ENCODE measurements at places on chromosomes 5 and 9.

DNA sequence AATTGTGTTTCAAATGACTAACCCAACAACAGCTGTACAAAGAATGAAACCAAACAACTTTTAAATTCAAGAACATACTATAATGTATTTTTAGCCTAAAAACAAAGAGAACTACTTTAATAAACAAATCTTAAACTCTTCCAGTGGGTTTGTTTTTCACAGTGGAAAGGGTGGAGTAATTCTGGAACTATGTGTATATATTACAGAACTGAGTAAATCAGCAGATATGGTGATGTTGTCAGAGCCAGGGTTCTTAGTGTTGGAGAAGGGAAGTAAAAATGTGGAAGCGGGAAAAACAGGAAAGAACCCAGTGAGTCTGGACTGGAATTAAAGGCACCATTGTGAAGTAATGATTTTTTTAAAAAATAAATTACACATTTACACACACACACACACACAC, 144.9 kb downstream of the CDK5RAP2 start:
- DNase-seq, result no peak

DNA sequence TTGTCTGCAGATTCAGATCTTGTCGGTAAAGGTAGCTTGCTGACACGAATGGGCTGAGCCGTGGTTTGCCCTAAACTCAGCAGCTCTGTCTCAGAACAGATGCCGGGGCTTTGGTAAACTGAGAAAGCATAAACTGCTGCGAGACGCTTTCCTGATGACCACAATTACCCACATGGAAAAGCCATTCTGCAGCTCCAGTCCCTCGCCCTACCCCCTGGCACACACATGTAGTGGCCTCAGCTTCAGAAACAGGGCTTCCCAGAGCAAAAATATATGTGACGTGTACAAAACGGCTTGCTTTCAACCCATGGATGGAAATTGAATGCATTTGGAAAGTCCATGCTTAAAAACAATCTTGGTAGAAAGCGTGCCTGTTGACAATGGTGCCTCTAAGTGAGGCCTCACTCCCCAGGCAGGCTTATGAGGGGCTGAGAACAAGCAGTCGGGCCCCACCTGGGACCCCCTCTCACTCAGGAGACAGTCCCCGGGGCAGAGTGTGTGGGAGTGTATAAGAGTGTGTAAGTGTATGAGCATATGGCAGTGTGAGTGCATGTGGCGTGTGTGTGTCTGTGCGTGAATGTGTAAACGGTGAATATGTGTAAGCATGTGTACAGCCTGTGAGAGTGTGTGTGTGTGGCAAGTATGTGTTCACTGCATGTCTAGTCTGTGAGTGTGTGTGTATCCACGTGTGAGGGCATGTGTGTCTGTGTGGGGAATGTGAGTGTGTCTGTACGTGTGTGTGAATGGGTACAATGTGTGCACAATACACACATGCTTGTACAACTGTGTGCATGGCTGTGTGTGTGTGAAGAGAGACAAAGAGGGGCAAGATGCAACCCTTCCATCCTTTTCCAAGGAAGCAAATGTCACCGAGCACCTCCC, 88.2 kb upstream of the SMIM23 start:
- DNase-seq, result no peak

- DNase-seq, result no peak
Observed at GRCh38 chr5:59559847-59560246, 333.7 kb downstream of the PDE4D start.

GRCh38 chr5:126104341-126104740, 318.9 kb upstream of the GRAMD2B start:
- DNase-seq, result no peak

GRCh38 chr9:127027694-127028093, 94.7 kb downstream of the ANGPTL2 start:
- no peak for DNase-seq

DNA sequence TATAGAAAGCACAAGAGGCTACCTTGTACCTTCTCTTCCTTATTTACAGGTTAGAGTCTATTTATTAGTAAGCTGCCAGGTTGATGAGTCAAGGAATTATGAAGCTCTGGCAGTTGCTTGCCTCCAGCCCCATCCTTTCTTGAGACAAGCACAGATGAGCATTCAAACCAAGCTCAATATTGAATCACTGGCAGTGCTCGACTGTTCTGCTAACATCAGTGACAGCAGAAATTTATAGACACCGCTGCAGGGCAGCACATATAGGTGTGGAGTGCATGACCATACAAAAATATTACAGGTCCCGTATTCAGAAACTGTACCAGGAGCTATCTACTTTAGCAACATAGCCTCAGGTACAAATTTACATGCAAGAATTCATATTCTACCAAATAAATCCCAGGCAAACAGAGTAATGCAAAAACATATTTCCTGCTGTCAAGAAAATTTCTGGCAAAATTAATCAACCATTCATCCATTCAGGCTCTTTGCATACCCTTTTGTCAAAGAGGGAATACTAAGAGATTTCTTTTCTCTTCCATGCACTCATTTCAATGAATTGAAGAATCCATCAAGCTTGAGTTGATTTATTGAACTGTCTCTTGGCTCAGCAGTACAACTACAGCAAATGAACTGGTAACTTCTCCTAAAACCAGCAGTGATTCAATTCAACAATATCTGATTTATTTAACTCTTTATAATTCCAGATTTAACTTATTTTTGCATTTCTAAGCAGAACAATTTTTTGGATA, 26.9 kb upstream of the PCA3 start:
- DNase-seq, result no peak

DNA sequence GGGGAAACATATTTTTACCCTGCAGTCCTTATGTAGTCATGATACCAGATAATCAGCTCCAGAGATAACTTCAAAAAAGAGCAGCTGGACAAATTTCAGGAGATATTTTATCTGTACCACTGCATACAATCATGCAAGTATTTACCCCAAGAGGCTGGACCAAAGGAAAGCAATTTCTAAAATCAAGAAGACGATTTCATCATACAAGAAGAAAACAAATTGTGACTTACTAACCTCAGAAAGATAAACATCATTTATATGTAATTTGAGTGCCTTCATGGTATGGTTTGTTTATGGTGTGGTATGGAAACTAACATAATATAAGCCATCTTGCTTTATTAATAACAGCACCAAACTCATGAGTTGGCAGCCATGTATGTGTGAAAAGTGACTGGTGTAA, 603.6 kb downstream of the PSAT1 start:
- no peak for DNase-seq

DNA sequence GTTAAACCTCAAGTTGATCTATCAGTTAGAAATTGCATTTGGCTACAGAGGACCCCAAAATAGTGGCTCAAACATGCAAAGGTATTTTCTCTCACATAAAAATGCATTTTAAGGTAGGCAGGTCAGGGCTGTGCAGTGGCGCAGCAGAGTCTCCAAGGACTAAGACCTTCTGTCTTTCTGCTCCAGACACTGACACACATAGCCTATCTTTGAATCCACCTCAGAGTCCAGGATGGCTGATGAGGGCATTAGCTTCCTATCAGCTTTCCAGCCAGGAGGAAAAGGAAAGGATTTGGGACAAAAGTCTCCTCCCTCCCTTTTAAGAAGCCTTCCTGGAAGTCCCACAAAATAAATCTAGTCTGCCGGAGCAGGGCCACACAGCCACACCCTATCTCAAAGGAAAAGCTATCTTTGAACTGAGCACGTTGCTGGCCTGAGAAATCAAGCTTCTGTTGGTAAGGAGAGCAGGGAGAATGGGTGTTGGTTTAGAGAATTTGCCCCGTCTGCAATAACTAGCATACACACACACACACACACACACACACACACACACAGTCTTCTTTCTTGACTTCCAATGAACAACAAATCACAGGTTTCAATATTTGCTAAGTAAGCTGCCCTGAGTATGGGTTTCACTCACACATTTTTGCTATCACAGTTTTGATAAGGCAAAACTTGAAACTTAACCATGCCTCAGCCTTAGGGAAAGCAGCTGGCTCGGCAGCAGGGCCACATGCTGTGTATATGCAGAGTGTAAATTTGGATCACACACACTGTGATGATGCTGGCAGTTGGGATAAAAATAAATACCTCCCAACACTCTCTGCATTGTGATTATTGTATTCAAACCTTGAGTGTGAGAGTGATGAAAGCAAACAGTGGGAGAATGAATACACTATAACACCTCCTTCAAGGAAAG, 116.6 kb upstream of the MAP3K1 start:
- peak; percentile 24 for DNase-seq

DNA sequence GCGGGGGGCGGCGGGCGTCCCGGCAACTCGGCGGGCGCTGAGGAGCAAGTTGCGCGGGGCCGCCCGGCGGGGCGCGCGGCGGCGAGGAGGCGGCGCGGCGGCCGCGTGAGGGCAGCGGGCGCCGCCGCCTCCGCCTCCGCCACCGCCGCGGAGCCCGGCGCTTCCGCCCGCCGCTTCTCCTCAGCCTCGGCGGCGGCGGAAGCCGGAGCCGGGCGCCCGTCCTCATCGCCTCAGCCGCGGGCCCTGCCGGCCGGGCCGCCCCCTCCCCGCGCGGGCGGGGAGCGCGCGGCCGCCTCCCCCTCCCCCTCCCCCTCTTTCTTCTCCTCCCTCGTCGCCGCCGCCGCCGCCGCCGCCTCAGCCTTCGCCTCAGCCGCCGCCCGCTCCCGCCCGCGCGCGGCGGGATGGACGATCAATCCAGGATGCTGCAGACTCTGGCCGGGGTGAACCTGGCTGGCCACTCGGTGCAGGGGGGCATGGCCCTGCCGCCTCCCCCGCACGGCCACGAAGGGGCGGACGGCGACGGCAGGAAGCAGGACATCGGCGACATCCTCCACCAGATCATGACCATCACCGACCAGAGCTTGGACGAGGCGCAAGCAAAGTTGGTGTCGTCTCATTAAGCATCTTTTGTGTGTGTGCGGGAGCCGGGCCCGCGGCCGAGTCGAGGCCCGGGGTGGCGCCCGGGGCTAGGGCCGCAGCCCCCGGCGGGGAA, at the start of gene PBX3:
Gene PBX3, plus strand, starts transcription at position 321 of the 712 bp plus-strand sequence.
- peak; percentile 57 for DNase-seq

DNA sequence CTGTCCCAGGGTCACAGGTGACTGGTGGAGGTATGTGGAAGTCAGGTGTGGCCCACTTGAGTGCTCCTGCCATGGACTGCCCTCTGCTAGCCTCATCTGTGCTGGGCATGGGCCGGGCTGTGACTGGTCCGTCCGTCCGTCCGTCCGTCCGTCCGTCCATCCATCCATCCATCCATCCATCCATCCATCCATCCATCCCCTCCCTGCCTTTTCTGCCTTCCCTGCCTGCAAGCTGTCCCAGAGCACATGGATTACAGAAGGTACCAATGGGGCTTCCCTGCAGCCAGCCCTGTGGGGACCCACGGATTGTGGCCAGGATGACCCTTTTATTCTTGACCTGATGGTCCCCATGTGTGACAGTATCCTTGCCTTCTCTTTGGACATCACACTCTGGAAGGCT, 92.5 kb downstream of the MACROH2A1 start:
- DNase-seq, result no peak

DNA sequence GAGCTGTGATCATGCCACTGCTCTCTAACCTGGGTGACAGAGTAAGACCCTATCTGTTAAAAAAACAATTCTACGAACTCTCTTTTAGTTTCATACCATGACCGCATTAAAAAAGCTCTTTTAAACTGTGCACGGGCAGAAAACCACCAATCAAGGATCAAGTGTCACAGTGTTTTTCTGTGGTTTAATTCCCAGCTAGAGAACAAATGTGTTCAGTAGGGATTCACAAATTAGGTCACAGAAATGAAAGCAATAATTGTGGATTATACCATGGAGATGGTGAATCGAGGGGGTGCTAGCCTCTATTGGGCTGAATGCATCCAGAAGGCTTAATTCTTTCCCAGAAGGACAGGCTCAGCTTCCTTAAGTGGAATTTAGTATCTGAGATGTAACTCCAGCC, 79.1 kb downstream of the ATG10 start:
- no peak for DNase-seq

- DNase-seq, result no peak
Observed at GRCh38 chr5:177169271-177169670, 35.7 kb downstream of the NSD1 start.

DNA sequence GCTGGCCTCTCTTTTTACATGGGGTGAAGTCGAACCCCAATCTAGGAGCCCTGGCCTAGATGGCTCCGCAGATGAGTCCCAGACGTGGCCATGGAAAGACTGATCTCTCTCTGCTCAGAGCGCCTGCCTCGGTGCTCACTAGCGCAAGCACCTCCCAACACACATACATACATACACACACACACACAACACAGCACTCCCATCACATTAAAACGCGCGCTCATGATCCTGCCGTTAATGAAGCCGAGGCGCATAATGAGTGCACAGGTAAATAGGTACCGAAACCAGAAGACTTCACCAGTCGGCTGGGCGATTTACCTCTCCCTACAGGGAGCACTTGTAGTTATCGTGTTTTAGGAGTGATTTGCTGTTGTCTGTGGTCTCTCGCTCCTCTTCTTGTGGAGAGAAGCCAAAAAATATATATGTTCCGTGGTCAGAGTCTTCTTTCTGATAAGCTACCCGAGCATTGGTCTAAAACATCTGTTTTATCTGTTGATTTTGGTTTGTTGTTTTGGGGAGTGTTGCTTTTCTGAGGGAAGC, 207.7 kb downstream of the MEF2C start:
- DNase-seq, result no peak

DNA sequence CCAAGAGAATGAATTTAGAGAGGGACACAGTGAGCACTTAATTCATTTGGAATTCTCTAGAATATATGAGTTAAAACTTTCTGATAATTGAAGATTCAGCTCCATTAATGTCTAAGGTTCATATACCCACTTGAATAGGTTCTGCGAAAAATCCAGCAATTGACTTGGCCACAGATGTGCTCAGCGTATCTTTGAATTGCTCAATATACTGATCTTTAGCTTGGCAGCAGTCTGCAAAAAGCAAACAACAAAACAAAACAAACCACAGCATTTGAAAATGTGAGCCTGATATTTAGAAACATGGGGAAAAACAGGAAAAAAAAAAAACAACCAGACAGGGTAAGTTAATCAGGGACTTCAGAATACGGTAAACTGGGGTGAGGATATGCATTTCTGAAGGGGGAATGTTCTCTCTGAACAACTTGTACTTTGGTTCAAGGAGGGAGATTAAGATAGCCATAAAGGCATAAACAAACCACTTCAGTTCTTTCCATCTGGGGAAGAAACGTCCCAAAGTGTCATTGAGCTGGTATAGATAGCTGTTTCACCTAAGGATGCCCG, 21.4 kb downstream of the AGXT2 start:
- no peak for DNase-seq

- DNase-seq, result no peak
Observed at GRCh38 chr9:97525451-97525850, 24.0 kb downstream of the TMOD1 start.

DNA sequence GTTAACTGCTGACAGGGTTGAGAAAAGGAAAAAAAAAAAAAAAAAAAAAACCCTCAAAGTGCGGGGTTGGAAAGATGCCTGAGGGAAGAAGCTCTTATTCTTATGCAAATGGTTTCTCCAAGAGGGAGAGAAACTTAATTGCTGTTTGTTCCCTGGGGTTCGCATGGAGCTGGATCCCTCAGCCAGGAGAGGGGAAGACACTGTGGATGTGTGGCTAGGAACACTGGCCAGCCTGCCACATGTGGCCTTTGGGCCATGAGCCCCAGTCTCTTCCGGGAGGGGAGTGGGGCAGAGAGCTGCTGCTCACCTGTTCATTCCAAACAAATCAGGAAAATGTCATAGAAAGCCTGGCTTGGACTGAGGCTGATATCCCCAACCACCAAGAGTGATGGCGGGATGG, 9.4 kb upstream of the SCGB3A2 start:
- no peak for DNase-seq

Measured in activated CD4-positive, alpha-beta T cell treated with anti-CD3 and anti-CD28 coated beads, Interleukin-2, Interleukin-6, amounts not matched to agents 100 ng/mL and 50 ng/mL, durations not matched to agents 16 hours and 8 hours (primary cell).